Foreskin keratinocyte (primary cell): ENCODE measurements at places on chromosomes 2 and 18. TPM values are rescaled to one million over a fixed set of nuclear protein-coding genes. Genes with fewer than 3 reads are reported as not detected.

- DNase-seq: no peak
These were observed 2.2 kb downstream of the PLEKHA3 start for GRCh38 chr2:178482437-178482836.

GRCh38 chr2:136210455-136210805 is 92.5 kb upstream of the CXCR4 start:
- DNase-seq: no peak

- DNase-seq: no peak
These were observed 5.2 kb downstream of the ZSCAN30 start for GRCh38 chr18:35284841-35285240.

Gene SOX11
- polyA plus RNA-seq: 1.5 and 1.7 TPM in 2 replicates

Gene IL36B
- not detected in 2 replicates for polyA plus RNA-seq

DNA sequence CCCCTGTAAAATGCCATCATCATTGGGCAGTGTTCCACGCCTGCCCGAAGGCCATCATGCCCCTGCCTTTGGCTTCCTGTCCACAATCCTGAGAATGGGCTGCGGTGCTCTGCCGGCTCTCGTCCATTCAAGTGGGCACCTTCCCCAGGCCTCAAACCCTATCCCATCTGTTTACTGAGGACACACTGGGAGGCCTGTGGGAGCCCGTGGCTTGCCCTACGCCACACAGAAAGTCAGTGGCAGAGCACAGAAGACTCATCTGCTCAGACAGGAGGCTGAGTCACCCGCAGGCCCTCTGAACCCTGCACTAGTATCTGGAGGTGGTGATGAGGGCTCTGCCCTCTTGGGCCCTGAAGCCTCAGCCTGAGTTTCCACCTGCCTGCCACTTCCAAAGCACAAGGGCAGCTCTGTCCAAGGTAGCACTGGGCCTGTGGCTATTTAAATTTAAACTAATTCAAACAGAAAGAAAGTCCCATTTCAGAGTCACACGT is 19.1 kb upstream of the ANKRD53 start:
- DNase-seq: no peak

- DNase-seq: no peak
These were observed 9.5 kb upstream of the KLHL29 start for GRCh38 chr2:23375448-23375847.

Gene TNS1
- 0.69 and 0.78 TPM in 2 replicates for polyA plus RNA-seq

- DNase-seq: no peak
These were observed 87.3 kb downstream of the INHBB start for GRCh38 chr2:120432976-120433815.

- no peak for DNase-seq
These were observed 137.2 kb upstream of the KCTD1 start for GRCh38 chr18:26685438-26686157.

Gene IL36A
- polyA plus RNA-seq: not detected in 2 replicates

DNA sequence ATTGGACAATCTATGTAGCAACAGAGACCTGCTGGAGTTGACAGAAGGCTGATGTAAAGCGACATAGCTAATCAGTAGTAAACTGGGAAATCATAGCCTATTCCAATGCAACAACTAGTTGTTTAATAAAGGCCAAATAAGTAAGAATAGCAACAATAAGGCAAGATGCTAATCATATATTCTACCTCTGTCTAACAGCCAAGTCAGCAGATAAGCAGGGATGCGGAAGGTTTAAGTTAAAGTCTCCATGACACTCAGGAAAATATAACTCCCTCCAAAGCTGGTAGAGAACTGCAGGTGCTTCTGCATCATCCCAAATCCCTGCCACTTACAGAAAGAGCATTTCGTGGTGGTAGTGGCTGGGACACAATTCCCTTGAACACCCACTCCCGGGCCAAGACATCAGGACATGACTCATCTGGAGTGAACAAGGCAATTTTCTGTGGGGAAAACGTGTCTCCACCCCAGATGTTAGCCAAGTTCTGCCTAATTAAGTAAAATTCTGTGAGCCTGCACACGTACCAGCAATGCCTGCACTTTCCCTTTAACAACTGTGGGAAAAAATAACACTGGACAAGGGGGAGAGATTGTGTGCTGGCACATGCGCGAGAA is 413.6 kb upstream of the ID2 start:
- no peak for DNase-seq

GRCh38 chr2:105362862-105363591 is 25.7 kb downstream of the C2orf49 start:
- no peak for DNase-seq

- peak; percentile 89 for DNase-seq
These were observed 14.7 kb downstream of the NIFK start for GRCh38 chr2:121721926-121722325.

DNA sequence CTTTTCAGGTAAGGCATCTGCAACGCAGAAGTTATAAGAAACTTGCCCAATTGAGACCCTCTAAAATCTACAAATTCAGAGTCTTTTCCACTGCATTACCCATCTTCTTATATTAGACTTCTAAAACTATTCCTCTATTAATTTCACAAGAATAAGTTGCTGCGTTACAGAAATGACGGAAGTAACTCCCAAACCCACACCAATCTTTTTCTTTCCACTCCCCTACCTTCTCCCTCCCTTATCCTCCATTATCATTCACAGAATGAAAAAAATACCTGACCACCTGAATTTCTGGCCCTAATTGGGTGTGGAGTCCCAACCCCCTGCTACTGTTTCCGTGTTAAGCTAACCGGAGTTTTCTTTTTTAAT is 689 bp downstream of the RPRD1A start:
- no peak for DNase-seq

DNA sequence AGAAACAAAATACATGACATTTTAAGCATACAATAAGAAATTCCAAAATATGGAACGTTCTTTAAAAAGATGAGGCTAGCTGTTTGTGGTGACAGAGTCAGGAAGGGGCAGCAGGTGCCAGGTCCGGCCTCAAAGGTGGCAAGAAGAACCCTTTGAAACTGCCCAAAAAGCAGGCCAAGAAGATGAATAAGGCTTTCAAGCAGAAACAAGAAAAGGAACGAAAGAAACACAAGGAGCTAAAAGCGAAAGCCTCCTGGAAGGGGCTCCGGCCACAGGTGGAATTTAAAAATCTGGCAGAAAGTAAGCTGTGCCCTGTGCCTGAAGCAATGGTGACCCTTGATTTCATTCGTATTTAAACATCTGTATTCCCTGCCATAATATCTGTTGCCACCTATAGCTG is 5.5 kb downstream of the WDR33 start:
- no peak for DNase-seq

Gene MEP1B
- not detected in 2 replicates for polyA plus RNA-seq

DNA sequence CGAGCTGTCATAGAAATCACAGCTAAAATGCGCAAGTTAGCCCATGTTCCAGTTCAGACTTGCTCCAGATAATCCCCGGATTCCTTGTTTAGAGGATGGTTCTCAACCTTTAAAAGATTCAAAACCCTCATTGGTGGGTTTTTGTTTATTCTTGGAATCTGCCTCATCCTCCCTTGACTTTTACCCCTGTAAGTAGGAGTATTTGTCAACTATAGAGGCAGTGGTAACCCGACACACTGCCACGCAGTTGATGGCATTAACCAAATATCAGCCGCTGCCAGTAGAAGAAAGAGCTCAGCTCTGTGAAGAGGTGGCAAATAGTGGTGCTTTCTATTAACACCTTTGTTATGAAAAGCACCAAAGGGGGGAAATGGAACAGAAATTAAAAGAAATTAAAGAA is 40.4 kb upstream of the SELENOI start:
- DNase-seq: peak; percentile 62

DNA sequence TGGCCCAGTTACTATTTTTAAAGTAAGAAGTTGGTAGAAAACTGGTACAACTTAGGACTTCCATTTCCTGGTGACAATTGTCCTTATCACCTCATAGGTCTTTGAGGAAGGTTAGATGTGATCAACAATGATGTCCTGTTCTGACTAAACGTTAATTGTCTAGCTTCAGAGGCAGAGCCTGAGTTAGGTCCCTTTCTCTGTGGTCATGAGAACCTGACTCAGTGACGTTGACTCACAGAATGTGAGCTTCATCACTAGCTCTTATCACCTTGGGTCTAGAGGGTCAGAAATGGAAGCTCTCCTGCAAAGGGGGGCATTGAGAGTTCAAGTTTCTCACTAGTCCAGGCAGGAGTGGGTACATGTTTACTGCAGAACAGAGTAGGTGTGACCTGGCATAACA is 60.6 kb upstream of the ATP8B1 start:
- DNase-seq: peak; percentile 17

GRCh38 chr2:162072976-162073887 is 783 bp downstream of the DPP4 start:
- no peak for DNase-seq

Gene SLC23A3
- 0.39 and 0.51 TPM in 2 replicates for polyA plus RNA-seq

DNA sequence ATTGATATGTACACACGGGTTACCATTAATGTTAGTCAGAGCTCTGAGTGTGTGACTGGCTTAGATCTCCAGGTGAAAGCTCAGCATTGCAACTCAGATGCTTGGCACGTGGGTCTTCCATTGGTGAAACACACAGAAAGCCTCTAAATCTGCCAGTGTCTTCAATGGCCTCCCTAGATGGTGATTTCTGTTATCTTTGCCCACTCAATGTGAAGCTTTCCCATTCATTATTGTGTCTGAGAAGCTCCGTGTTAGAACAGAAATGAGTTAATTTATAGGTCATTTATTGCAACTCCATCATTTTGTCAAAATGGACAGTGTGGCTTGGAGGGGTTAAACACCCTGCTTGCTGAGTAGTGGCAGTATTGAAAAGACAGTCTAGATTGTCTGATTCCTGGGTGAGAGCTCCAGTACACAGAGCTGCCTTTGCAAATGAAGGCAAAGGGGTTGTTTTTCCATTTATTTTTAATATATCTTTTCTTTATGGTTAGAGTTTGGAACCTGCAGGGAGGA is 64.7 kb upstream of the GCFC2 start:
- DNase-seq: no peak

- peak; percentile 83 for DNase-seq
These were observed 2.9 kb upstream of the SERPINB3 start for GRCh38 chr18:63664571-63664970.

DNA sequence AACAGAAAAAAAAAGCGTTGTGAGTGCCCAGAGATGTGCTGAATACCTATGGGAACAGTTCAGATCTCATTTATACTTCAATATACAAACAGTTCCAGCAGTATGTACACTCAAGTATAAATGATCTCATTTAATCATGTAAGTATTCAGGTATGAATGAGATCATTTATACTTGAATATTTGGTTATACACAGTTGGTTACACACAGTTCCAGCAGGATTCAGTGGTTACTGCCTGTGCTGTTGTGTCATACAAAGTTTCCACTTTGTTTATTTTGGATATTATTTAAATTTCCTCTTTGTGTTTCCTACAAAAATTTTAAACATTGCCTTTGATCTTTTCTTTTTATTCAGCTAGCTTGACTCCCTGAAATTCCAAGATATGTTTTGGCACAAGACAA is 293.5 kb upstream of the SLC39A10 start:
- DNase-seq: peak; percentile 44

DNA sequence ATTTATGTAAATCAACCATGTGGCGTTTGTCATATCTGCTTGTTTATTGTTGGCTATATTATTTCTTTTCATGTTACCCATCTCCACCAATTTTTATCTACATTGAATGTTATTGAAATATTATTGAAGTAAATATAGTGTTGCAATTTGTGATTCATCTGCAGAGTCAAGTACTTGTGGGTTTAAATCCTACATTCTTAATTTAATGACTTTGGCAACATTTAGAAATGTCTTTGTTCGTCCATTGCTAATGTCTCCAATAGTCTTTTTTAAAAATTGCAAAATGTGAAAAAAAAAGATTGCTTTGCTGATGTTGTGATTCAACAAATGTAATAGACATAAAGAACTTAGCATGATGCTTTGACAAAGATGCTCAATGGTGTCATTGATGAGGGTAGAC is 1572.8 kb upstream of the PIK3C3 start:
- DNase-seq: no peak

DNA sequence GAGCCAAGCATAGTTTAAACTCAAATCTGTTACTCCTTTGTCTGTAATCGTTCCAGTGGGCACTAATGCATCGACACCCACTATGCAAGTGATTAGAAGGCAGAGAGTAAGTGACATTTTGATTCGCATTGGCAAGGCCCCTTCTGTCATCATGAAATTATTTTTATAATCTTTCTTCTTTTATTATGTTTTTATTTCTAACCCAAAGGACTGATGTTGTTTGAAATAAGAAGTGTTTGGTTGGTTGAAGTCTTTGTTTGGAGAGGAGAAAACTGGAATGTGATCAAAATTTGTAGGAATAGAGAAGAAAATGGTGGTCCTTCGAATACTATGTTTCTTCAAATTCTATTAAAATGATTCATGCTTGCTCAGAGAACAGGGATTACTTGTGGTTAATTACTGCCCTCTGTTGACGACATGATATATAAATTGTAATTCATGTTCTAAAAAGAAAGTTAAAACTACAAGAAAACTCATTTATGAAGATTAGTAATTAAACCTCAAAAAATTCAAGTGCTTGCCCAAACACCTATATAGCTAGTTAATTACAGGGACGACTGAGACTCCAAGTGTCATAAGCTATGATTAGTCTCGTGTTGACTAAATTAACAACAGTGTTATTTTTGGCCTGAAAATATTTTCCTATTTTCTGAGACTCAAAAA is 26.4 kb upstream of the TFPI start:
- DNase-seq: no peak

Gene FTCDNL1
- 0.85 and 0.87 TPM in 2 replicates for polyA plus RNA-seq

DNA sequence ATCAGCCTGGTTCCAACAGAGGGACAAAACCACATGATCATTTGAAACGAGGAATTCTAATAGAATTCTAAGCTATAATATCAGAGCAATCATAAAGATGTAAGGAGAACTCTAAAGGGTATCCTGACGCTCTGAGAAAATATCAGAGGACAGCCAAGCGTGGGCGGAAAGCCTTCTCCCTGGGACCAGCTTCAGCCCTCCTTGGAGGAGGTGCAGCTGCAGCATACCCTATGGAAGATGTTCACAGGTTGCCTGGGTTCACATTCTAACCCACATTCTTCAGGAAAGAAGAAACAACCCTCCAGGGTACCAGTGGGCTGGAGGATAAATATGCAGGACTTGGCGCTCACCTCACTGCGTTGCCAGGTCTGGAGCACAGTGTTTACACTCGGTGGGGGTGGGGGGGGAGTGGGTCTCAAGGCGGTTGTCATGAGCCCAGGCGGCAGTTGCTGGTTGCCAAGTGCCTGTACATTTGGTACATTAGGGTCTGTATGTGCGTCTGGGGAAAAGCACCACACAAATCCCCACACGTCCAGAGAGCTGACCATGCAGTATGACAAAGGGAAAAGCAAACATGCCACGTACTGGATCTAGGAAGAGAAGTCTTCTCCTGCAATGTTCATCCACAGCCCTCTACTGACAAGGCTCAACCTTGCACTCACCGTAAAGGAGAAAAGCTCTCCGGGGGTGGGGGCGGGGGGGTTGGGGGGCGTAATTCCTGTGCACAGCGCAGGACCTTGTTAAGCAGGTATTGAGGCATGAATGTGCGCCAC is 80.5 kb downstream of the CDH19 start:
- DNase-seq: no peak

Gene GPR75
- polyA plus RNA-seq: 0.06 and 0.11 TPM in 2 replicates

Gene SIX2
- 0.06 TPM in 1 of 2 replicates, not detected in the other for polyA plus RNA-seq

Gene ATOH8
- not detected in 2 replicates for polyA plus RNA-seq

- DNase-seq: peak; percentile 64
These were observed 133.7 kb downstream of the FBXO15 start for GRCh38 chr18:74013955-74014354.

Gene SCYGR3
- polyA plus RNA-seq: not detected in 2 replicates

Gene ANKRD30BL
- not detected in 2 replicates for polyA plus RNA-seq

Gene STRN
- 3.1 and 3.9 TPM in 2 replicates for polyA plus RNA-seq

Gene PRKAG3
- polyA plus RNA-seq: not detected in 2 replicates

- DNase-seq: no peak
These were observed 4.0 kb downstream of the MYO5B start for GRCh38 chr18:50190926-50191325.

- no peak for DNase-seq
These were observed 131.6 kb downstream of the CABLES1 start for GRCh38 chr18:23266717-23267446.
